ENCODE measurements at places on chromosomes 3 and 15.

DNA sequence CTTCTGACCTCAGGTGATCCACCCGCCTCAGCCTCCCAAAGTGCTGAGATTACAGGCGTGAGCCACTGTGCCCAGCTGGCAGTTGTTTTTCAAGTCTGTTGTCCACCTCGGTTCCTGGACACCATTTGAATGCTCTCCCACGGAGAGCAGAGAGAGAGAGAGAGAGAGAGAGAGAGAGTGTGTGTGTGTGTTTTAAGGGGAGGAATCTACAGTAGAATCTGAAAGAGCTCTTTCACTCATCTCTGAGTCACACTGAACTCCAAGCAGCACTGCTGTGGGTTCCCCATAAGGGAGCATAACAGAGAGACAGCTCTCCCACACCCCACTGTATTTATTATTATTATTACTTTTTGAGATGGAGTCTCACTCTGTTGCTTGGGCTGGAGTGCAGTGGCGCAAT lies 156.6 kb downstream of the RPLP1 start:
- DNase-seq, result peak; percentile 68

DNA sequence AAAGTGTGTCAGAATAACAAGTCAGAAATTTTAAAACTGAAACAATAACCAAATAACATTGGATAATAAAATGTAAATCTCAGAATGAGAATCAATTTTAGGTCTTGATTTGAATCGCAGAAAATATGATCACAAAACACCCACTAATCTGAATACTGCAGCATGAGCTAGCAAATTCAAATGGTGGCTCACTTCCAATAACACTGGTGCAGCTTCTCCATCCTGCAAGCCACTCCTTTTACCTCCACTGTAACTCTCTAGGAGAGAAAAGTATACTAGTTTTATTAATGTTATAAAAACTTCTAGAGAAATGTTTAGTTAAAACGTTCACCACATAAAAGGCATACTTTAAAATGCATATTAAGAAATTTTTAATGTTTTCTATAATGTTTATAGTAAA lies 30.4 kb downstream of the UBE3A start:
- no peak for DNase-seq

DNA sequence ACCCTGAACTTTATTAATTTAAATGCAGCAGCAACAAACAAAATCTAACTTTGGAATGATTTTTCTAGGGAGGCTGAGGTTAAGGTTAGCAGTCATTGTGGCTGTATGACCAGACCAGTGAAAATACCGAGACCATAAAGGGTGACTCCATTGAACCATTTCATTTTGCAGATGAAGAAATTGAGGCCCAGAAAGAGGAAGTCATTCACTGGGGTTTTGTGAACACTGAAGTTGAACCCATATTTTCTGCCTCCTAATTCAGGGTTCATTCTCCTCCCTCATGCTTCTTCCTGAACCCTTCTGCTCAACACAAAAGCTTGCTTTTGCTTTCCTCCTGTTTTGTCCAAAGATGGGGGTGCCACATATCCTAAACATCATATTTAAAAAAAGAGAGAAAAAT lies 65.8 kb upstream of the PLCL2 start:
- DNase-seq, result no peak

- no peak for DNase-seq
These were observed 19.5 kb downstream of the ARHGEF3 start for GRCh38 chr3:56782215-56782614.

- DNase-seq, result no peak
These were observed 12.0 kb upstream of the TASOR start for GRCh38 chr3:56694867-56695683.

GRCh38 chr3:52213901-52214300 lies 11.5 kb downstream of the TLR9 start:
- no peak for DNase-seq

GRCh38 chr15:69128667-69129311 lies 31.6 kb upstream of the GLCE start:
- DNase-seq, result no peak

- DNase-seq, result no peak
These were observed 246.8 kb downstream of the NLGN1 start for GRCh38 chr3:173644086-173645082.

GRCh38 chr3:17315897-17316296 lies 426.5 kb downstream of the TBC1D5 start:
- DNase-seq, result no peak

DNA sequence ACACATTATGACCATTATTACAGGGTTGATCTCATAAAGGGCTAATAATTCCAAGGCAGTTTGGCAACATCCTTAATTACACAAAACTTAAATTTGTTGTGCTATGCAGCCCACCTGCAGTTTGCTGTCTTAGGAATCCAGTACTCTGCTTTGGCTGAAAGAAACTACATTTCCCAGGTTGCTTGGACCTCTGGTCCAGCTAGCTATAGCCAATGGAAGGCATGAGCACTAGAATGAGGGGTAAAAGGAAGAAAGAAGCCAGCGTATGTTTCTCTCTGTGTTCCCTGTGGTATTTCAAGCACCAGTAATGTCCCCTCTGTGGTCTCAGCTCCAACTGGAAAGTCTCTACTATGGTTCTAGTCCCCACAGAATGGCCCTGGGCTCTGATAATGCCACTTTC lies 84.3 kb upstream of the TSC22D2 start:
- DNase-seq, result no peak

Data from NCI-H226 (cell line).